ENCODE measurements at places on chromosomes 4 and X. TPM values are rescaled to one million over a fixed set of nuclear protein-coding genes. Genes with fewer than 3 reads are reported as not detected.

DNA sequence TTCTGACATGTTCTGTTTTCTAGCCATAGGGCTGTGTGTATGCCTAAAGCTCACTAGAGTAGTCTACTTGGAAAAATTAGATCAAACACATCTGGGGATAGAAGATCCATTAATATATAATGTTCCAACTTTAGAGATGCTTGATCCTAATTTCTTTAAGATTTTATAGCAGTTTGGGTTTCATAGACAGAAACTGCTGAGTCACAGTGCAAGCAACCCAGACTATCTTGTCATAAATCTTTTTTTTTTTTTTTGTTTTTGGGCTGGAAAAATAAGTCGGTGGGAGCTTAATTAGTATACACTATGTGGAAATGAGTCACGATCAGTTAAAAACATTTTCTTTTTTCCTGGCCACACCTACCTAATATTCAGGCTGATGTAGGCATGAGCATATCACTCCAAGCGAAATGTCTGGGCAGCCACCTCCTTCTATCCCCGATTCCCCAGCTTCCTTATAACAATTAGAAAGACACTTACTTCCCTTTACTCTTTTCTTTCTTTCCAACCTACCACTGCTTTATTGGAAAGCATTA is 58.2 kb upstream of the CASK start:
- DNase-seq = no peak
- H3K27me3 ChIP-seq = no peaks in the 10 kb centered on the region
- no peaks in the 10 kb centered on the region for H3K36me3 ChIP-seq
- H3K4me1 ChIP-seq = peaks cover 6% of the 10 kb centered on the region
- H3K27ac ChIP-seq = no peak overlapping the region

- no peak for DNase-seq
- H3K4me1 ChIP-seq = peaks cover 22% of the 10 kb centered on the region
- no peak overlapping the region for H3K4me3 ChIP-seq
- no peak overlapping the region for H3K27ac ChIP-seq
- H3K36me3 ChIP-seq = peaks cover 54% of the 10 kb centered on the region
These were observed 99.5 kb downstream of the ZNF827 start for GRCh38 chr4:145839151-145839550.

DNA sequence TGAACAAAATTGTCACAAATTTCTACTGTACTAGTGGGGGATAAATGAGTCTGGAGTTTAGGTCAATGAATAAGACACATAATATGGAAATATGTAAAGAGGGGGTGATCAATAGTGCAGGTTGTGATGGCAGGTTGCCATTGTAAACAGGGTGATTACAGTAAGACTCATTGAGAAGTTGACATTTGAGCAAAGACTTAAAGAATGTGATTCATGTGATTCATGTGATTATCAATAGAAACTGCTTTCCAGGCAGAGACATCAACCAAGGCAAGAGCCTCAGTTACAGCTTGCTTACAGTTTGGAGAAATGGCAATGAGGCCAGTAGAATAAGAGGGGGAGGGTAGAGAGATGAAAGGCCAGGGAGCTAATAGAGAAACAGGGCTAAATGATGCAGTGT is 45.8 kb upstream of the GIMD1 start:
- no peaks in the 10 kb centered on the region for H3K36me3 ChIP-seq
- H3K27me3 ChIP-seq = peaks cover 9% of the 10 kb centered on the region
- no peak overlapping the region for H3K4me3 ChIP-seq
- no peak for DNase-seq

DNA sequence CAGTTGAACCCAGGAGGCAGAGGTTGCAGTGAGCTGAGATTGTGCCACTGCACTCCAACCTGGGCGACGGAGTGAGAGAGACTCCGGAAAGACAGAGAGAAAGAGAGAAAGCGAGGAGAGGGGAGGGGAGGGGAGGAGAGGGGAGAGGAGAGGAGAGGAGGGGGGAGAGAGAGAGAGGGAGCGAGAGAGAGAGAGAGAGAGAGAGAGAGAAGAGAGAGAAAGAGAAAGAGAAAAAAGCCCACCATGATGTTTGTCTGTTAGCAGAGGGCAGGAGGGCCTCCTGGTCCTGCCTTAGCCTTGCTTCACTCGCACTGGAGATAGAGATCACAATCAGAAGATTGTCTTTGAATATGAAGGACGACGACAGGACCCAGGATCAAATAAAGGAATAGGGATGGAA is 18.7 kb upstream of the BCORL1 start:
- H3K4me3 ChIP-seq = no peak overlapping the region

- peaks cover 19% of the 10 kb centered on the region for H3K27me3 ChIP-seq
These were observed 101.2 kb downstream of the TRAPPC11 start for GRCh38 chr4:183760326-183760725.

GRCh38 chr4:2811830-2812611 is 19.1 kb downstream of the SH3BP2 start:
- no peaks in the 10 kb centered on the region for H3K27me3 ChIP-seq
- peaks cover 50% of the 10 kb centered on the region for H3K4me1 ChIP-seq
- H3K36me3 ChIP-seq = peaks cover 41% of the 10 kb centered on the region
- peak overlapping the region; percentile 98 for H3K4me3 ChIP-seq
- peak overlapping the region; percentile 96 for H3K27ac ChIP-seq

DNA sequence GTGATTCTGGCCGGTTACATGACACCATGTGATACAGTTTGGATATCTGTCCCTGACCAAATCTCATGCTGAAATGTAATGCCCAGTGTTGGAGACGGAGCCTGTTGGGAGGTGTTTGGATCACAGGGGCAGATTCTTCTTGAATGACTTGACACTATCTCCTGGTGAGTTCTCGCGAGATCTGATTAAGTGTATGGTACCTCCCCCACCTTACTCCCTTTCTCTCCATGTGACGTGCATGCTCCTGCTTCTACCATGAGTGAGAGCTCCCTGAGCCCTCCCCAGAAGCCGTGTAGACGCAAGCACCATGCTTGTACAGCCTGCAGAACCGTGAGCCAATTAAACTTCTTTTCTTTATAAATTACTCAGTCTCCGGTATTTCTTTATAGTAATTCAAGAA is 23.6 kb downstream of the CPE start:
- H3K36me3 ChIP-seq = no peaks in the 10 kb centered on the region
- no peak overlapping the region for H3K4me3 ChIP-seq
- H3K27me3 ChIP-seq = peaks cover under 1% of the 10 kb centered on the region
- no peaks in the 10 kb centered on the region for H3K4me1 ChIP-seq

GRCh38 chrX:52216541-52216940 is 31.9 kb downstream of the MAGED4 start:
- no peak overlapping the region for H3K27ac ChIP-seq
- H3K27me3 ChIP-seq = no peaks in the 10 kb centered on the region
- no peaks in the 10 kb centered on the region for H3K36me3 ChIP-seq
- no peak overlapping the region for H3K4me3 ChIP-seq
- no peak for DNase-seq

ARHGEF6 gene
- total RNA-seq = 45.8 TPM

DNA sequence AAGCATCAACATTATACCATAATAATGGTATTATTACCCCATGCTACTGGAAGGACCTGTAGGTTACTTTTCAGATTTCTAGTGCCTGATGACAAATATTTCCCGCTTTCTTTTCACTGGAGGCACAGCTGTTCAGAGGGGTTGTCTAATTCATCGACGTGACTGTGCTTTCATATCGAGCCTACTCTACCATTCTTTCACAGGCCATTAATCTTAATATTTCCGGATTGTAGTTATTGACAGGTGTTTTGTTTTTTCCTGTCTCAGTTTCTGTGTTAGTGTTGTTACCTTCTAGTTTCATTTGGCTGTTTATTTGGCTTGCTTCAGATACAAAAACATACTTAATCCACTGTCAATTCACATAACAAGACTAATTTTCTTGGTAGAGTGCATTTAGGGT is 330.9 kb downstream of the SPOCK3 start:
- H3K27ac ChIP-seq = no peak overlapping the region
- H3K4me3 ChIP-seq = no peak overlapping the region
- H3K4me1 ChIP-seq = no peaks in the 10 kb centered on the region
- no peak for DNase-seq

DNA sequence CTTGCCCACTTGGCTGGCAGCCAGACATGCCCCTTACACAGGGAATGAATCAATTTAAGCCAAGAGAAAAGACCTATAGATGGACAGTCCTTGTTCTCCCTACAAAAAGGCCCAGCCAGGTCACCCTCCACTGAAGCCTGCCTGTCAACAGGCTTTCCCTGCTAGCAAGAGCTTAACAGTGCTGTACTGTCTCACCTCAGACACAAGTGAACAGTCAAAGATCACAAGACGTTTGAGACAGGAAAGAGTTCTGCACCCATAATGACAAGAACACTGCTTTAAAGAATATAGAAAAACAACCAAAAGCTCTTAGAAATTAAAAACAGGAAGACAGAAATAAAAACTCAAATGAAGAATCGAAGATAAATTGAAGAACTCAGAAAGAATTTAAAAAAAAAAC is 4.6 kb downstream of the RNF175 start:
- DNase-seq = no peak
- no peak overlapping the region for H3K27ac ChIP-seq
- no peak overlapping the region for H3K4me3 ChIP-seq
- peaks cover 14% of the 10 kb centered on the region for H3K27me3 ChIP-seq
- H3K36me3 ChIP-seq = no peaks in the 10 kb centered on the region

All from activated CD8-positive, alpha-beta T cell treated with anti-CD3 and anti-CD28 coated beads for 36 hours (primary cell).